NCI-H748 treated with DMSO at 0.1 percent for 48 hours (cell line): ENCODE measurements at places on chromosomes 4 and X.

GRCh38 chrX:154784149-154784995 lies 20.9 kb downstream of the MPP1 start:
- no peak for DNase-seq

- no peak for DNase-seq
These were observed 68.5 kb downstream of the GAB1 start for GRCh38 chr4:143405075-143405730.

- DNase-seq, result no peak
These were observed 58.0 kb downstream of the FGF16 start for GRCh38 chrX:77505227-77505626.

DNA sequence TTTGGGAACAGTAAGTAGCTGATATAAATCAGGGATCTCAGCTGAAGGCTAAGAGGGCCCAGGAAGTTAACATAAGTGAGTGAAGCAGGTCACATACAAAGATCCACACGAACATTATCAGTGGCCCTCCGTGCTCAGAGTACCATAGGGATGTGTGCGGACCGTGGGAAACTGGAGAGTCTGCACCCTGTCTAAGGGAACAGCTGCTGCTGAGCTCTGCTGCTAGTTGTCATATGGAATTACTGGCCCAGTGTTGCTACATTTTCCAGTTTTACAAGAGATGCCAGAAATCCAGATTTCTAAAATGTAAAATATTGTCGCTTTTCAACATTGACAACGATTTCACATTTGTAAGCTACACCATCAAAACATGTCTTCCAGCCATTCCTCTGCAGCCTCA lies 90.5 kb downstream of the RTL5 start:
- no peak for DNase-seq

DNA sequence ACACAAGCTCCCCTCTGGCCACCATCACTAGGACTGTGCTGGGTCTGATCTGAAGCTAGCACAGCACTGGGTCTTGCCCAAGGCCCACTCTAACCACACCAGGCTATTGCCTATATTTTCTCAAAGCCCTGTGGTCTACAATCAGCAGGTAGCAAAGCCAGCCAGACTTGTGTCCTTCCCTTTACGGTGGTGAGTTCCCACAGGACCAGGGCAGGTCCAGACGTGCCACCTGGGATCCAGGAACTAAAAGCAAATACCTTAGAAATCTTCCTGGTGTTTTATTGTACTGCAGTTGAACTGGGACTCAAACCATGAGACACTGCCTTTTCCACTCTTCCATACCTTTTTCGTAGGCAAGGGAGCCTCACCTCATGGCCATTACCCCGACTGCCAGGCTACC lies 9.0 kb upstream of the MAGEC2 start:
- DNase-seq, result no peak

GRCh38 chr4:159150396-159150795 lies 47.5 kb downstream of the RAPGEF2 start:
- DNase-seq, result no peak

- no peak for DNase-seq
These were observed 2.8 kb upstream of the SEL1L3 start for GRCh38 chr4:25865586-25865985.

GRCh38 chr4:24674279-24674678 lies 89.9 kb upstream of the DHX15 start:
- DNase-seq, result no peak

- DNase-seq, result no peak
These were observed 43.3 kb upstream of the RASSF6 start for GRCh38 chr4:73663576-73663975.
